ENCODE measurements at places on chromosomes 1 and 21. TPM values are rescaled to one million over a fixed set of nuclear protein-coding genes. Genes with fewer than 3 reads are reported as not detected.

The FOXO6 gene
- total RNA-seq = 3.7 TPM

The MXRA8 gene
- 10.2 TPM for total RNA-seq

The KRTAP21-2 gene
- total RNA-seq = not detected

The SDHC gene
- total RNA-seq = 14.7 TPM

The CATSPERE gene
- total RNA-seq = 2.0 TPM

The KIF26B gene
- total RNA-seq = 11.4 TPM

The RUNX3 gene
- not detected for total RNA-seq

The OR2T10 gene
- total RNA-seq = not detected

The MAPKAPK2 gene
- total RNA-seq = 7.3 TPM

The PRKAA2 gene
- total RNA-seq = 44.4 TPM

The SERINC2 gene
- total RNA-seq = 0.41 TPM

The FCRL6 gene
- not detected for total RNA-seq

The LHX8 gene
- total RNA-seq = 2.4 TPM

The LIPI gene
- total RNA-seq = not detected

The TSPAN2 gene
- total RNA-seq = 31.8 TPM

The MOV10 gene
- 5.3 TPM for total RNA-seq

The LYPD8 gene
- not detected for total RNA-seq

The ERMAP gene
- 3.3 TPM for total RNA-seq

The TMEM240 gene
- 16.3 TPM for total RNA-seq

The C1orf141 gene
- under 0.01 TPM for total RNA-seq

The DNM3 gene
- 76.2 TPM for total RNA-seq

The HMCN1 gene
- total RNA-seq = 1.6 TPM

The RNU1-4 gene
- under 0.01 TPM for total RNA-seq

The ENAH gene
- total RNA-seq = 48.5 TPM

The COL6A2 gene
- total RNA-seq = 15.5 TPM

The NBPF4 gene
- not detected for total RNA-seq

The CELA3A gene
- total RNA-seq = not detected

The PRR9 gene
- total RNA-seq = not detected

The COA7 gene
- total RNA-seq = 27.3 TPM

The CZIB gene
- 42.4 TPM for total RNA-seq

The CHRM3 gene
- 39.1 TPM for total RNA-seq

The MR1 gene
- 0.41 TPM for total RNA-seq

The HFM1 gene
- 69.3 TPM for total RNA-seq

The OR2L3 gene
- 0.41 TPM for total RNA-seq

The PEAR1 gene
- total RNA-seq = 0.41 TPM

The TLR5 gene
- 1.2 TPM for total RNA-seq

The CYP4A11 gene
- not detected for total RNA-seq

The OTUD3 gene
- 9.8 TPM for total RNA-seq

The ADORA3 gene
- 1.6 TPM for total RNA-seq

The FCAMR gene
- total RNA-seq = not detected

The LCE1F gene
- not detected for total RNA-seq
